ENCODE measurements at places on chromosomes 7 and 10. TPM values are rescaled to one million over a fixed set of nuclear protein-coding genes. Genes with fewer than 3 reads are reported as not detected.

- no peak for DNase-seq
These were observed 433 bp upstream of the STARD3NL start for GRCh38 chr7:38177621-38178003.

GRCh38 chr7:55550010-55550663 lies 22.2 kb downstream of the VOPP1 start:
- DNase-seq, result peak; percentile 71

The AKR1D1 gene
- not detected for total RNA-seq

The FEZF1 gene
- total RNA-seq, result not detected

The STRIP2 gene
- 20.5 TPM for total RNA-seq

The NME8 gene
- not detected for total RNA-seq
